Aorta (tissue), 5 donors: ENCODE measurements at places on chromosomes 1 and 21. TPM values are rescaled to one million over a fixed set of nuclear protein-coding genes. Genes with fewer than 3 reads are reported as not detected.

DNA sequence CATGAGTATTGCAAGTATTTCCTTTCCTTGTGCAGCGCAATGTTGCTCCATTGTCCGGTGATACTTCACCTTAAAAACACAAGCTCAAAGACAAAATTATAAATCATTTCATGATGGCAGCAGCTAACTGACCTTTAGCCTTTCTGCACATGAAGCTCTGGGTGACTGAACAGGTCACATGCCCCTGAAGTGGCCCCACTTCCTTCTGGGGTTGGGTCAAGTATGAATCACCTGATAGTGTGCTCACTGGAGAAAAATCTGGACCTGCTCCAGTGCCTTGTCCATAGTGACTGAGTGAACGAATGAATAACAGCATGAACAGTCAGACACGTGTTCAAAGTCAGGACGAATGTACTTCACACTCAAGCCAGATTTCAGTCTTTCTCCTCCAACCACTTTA is 658.9 kb downstream of the NPHP4 start:
- DNase-seq = no peak

DNA sequence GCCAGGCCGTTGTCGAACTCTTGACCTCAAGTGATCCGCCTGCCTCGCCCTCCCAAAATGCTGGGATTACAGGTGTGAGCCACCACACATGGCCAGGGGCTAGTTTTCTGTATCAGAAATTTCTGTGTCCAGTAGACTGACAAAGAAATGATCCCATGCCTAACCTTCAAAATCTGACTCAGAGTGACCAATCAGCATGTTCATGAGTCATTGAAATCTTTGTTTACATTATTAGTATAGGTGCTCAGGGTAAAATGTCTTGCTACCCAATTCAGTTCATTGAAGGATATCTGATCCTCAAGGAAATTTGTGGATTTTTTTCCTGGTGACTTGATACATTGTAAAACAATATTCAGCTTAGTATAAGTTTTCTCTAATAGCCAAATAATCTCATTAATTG is 11.0 kb upstream of the LDLRAD2 start:
- DNase-seq = no peak

DNA sequence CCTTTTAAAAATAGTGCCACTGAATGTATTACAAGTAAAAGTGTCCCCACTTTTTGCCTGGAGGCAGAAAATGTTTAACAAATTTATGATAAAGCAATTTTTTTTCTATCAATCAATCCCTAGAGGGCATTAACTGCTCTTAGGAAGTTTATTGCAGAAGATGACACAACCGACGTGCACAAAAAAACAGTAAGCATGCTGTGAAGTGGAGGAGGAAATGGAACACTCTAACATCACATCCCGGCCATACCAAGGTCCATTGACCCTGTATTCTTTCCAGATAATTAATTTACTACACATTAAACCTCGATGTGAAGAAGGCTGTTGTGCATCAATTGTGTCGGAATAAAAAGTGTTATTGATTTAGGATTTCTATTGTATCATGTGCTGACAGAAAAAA is 264.9 kb upstream of the NR5A2 start:
- DNase-seq = no peak

DNA sequence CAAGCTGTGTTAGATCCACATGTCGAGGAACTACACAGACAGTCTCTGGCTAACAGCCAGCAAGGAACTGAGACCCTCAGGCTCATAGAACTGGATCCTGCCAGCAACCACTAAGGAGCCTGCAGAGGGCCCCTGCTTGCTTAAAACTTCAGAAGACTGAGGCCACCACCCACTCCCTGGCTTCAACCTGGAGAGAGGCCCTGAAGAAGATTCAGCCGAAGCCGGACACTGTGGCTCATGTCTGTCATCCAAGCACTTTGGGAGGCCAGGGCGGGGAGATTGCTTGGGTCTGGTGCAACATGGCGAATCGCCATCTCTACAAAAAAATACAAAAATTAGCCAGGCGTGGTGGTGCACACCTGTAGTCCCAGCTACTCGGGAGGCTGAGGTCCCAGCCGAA is 92.6 kb upstream of the TMPRSS2 start:
- no peak for DNase-seq

DNA sequence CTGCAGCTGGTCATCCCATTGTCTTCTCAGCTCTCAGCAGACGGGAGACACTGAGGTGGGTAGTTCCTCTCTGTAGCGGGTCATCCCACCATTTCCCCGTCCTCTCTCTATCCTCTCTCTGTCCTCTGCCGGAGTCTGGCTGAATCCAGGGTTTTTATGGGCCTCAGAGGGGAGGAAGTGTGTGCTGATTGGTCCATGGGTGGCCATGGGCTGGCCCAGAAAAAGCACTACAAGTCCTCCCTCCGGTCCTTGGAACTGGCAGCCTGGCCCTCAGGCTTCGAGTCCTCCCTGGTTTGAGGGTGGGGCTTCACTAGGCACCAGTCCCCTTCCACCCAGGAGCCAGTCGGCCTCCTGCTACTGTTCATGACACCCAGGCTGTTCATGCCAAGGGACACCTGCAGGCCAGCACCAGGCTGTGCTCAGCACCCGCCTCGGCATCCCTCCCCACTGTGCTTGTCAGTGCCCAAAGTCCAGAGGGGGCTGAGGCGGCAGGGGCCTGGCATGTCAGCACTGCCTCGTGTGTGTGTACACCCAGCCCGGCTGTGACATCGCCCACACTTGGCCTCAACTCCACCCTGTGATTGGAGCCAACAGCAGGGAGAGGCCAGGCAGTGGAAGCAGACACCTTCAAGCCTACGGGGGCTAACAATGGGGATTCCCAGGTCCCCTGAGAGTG is 23.0 kb upstream of the LRRC8C start:
- no peak for DNase-seq

- no peak for DNase-seq
These were observed 240.2 kb downstream of the ST6GALNAC3 start for GRCh38 chr1:76314730-76315129.

GRCh38 chr1:159993911-159994310 is 37.9 kb downstream of the PIGM start:
- no peak for DNase-seq

SH3GLB1 gene
- total RNA-seq = 103 TPM

ARHGEF19 gene
- total RNA-seq = 7.1 TPM

WARS2 gene
- 11.5 TPM for total RNA-seq
